ENCODE measurements at places on chromosomes 16 and 17.

GRCh38 chr17:13362341-13363122 lies 239.2 kb downstream of the HS3ST3A1 start:
- DNase-seq: no peak

GRCh38 chr16:15777533-15778203 lies 79.2 kb downstream of the MYH11 start:
- DNase-seq: peak; percentile 34

GRCh38 chr16:17831330-17831729 lies 360.6 kb upstream of the XYLT1 start:
- DNase-seq: no peak

- DNase-seq: no peak
Observed at GRCh38 chr17:9259419-9259818, 238.1 kb downstream of the NTN1 start.

- no peak for DNase-seq
Observed at GRCh38 chr16:79717333-79718137, 117.0 kb upstream of the MAF start.

DNA sequence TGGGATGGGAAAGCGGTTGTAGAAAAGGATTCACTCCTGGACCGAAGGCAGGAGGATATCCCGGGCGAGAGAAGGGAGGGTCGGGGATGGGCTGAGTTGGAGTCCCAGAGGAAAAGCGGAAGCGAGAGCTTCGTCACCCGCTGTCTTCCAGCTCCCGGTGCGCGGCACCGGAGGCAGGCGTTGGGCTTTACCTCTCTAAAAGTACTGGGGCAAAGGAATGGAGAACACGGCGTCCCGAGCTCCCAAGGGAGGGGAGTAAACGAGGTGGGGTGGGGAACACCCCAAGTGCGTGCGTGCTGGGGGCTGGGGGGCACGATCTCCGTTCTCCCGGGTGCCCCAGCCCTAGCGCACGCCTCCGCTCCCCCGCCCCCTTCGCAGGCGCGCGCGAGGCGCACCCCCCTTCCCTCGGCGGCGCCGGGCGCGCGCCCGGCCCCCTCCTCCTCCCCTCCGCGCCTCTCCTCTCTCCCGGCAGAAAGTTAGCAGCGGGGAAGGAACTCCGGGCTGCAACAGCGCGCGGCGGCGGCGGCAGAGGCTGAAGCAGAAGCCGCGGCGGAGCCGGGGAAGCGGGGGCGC lies at the start of gene HS3ST4:
Gene HS3ST4, plus strand, starts transcription at position 441 of the 573 bp plus-strand sequence.
- DNase-seq: peak; percentile 38

- DNase-seq: no peak
Observed at GRCh38 chr16:68739964-68740627, 3.0 kb downstream of the CDH1 start.

DNA sequence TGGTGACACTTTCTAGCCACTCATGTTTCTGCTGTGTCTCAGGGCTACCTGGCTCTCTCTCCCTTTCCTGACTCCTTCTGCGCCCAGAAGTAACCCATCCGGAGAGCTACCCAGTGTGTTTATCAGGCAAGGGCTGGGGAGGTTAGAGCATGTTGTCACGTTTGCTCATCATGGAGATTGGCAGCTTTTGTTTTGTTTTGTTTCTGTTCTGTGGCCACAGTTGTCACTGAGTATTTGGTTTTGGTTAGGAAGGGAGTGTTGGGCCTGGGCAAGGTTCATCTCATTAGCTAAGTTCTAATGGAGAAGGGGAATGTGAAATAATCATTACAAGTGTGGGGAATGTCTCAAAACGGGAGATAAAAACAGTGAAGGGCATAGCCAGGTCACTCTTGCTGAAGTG lies 390.8 kb downstream of the CPPED1 start:
- DNase-seq: no peak

DNA sequence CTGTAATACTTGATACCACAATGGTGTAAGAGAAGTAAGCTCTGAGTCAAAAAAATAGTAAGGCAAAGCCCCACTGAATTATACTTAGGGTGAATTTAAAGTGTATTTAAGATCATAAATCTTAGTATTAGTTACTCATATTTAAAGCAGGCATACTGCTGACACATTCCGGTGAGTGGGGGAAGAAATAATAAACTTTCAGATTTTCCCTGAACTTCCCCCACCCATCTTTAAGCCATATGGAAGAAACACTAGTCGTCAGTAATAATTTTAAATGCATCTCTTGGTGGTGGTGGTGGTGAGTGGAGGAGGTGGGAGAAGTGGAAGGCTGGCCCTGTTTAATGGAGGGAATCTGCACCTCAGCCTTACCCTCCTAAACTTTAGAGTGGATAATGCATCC lies 20.5 kb downstream of the MPHOSPH6 start:
- no peak for DNase-seq

GRCh38 chr17:80259457-80260068 lies 1.1 kb upstream of the RNF213 start:
- no peak for DNase-seq

DNA sequence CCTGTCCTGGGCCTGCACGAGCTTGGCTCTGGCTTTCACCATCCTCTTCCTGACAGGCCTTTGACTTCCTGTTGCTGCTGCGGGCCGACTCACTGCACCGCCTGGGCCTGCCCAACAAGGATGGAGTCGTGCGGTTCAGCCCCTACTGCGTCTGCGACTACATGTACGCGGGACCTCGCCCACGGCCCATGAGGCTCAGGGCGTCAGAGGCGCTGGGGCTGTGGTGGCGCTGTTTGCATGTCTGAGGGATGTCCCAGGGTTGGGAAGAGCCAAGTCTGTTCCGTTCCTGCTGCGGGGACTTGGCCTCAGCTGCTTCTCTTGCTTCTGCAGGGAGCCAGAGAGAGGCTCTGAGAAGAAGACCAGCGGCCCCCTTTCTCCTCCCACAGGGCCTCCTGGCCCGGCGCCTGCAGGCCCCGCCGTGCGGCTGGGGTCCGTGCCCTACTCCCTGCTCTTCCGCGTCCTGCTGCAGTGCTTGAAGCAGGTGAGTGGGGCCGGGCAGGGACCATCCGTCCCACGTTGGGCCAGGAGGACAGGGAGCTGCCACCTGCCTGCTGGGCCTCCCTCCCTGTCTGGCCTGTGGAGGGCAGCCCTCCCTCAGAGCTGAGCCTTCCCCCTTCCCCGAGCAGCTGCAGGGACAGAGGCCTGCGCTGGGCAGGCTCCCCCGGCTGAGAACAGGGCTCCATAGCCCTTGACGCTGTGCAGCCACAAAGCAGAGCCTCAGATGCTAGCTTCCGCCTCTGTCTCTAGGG lies 23.8 kb downstream of the TSC2 start:
- DNase-seq: no peak

DNA sequence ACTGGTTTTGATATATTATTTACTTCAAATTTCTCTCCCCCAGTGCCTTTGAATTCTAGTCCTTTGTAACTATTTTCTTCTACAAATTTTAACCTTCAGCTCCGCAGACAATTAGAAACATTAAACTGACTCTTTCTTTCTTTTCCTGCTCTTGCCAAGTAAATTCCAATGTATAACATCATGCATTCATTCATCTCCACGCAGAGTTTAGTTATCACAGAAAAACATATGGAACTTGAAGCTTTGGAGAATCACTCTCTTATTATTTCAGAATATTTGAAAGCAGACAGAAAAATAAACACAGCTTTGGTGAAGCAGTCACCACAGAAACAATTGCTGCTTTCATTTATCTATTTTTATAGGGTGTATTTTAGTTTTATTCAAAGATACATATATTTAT lies 778.7 kb upstream of the CDH8 start:
- no peak for DNase-seq

DNA sequence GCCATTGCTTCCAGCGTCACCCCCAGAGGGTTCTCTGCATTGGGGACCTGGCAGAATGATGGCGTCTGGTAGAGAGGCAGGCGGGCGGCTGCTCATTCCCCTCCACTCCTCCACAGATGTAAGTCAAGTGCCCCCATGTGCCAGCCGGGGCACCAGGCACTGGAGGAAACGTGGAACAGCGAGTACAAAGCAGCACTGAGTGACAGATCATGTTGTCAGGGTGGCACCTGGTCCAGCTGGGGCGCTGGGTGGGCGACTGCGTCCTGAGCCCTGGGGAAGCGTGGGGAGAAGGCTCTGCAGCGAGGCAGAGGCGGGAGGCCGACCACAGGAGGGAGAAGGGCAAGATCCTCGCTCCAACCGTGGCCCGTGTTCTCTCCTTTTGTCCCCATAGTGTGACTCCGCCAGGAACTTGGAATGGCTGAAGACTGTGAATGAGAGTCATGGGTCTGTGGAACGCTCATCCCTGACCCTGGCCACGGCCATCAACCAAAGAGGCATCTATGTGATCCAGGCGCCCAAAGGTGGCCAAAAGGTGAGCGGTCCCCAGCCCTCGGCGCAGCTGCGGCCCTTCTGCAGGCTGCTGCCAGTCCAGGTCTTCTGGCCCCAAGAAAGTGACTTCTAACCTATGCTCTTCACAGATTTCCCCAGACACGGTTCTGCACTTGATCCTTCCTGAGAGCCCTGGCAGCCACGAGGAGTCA lies 76.7 kb downstream of the RNF213 start:
- no peak for DNase-seq

GRCh38 chr16:88974080-88974915 lies 2.7 kb downstream of the CBFA2T3 start:
- DNase-seq: no peak

DNA sequence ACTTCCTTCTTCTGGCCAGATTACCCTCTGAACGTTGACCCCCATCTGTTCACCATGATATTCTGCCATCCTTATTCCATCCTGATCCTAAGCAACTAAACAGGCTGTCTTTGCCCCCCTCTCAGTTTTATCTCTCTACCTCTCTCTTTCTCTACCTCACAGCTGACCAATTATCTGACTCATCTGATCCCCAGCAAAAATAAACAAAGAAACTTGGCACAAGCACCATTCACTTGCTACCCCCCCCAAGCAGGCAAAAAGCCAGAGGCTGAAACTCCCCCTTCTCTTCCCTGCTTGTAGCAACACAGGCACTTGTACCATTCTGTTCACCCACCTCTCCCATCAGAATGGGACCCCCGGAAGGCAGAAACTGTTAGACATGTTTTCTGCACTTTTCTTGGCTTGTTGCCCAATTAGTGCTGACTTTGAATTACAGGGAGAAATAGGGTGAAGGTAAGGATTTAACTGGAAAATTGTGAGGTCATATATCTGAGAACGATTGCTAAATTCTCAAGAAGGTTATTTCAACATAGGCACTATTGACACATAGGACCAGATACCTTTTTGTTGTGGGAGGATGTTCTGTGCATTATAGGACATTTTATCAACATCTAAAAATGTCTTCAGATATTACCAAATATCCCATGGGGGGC lies 163.2 kb downstream of the TOX3 start:
- DNase-seq: no peak

GRCh38 chr16:15660203-15660601 lies 10.2 kb downstream of the NDE1 start:
- DNase-seq: no peak

- DNase-seq: no peak
Observed at GRCh38 chr17:55340176-55340575, 75.4 kb downstream of the HLF start.

- DNase-seq: no peak
Observed at GRCh38 chr16:62620275-62620674, 584.0 kb upstream of the CDH8 start.

- no peak for DNase-seq
Observed at GRCh38 chr16:79184464-79185030, 416.0 kb downstream of the MAF start.

DNA sequence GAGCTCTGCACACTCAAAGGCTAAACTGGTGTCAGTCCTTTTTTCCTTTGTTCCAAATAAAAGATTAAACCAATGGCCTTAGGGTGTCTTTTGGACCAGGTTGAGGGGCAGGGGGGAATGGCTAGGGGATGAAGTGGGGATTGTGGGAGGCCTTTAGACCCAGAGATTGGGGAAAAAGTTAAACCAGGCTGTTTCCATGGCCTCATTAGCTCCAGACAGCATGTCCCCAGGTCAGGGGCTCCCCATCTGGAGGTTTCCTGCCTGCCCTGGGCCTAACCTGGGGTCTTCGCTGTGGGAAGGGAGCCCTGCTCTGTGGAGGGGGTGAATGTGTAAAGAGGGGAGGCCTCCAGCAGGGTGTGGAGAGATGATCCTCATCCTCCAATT lies 10.3 kb downstream of the FKBP10 start:
- DNase-seq: no peak

DNA sequence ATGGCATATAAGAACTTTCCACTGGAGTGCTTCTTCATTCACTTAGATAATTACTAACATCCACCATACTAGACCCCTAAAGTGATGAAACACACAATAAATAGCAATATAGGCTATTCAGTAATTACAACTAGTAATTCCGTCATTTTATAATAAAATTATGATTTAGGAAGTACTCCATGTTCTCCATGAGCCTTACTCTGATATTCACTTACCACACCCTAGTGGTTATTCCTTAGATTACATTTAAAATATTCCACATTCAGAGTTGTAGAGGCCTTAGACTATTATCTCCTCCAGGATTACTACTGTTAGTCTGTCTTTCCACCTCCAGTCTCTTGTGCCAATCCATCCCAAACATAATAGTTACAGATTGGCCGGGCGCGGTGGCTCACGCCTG lies 62.4 kb downstream of the STH start:
- no peak for DNase-seq

DNA sequence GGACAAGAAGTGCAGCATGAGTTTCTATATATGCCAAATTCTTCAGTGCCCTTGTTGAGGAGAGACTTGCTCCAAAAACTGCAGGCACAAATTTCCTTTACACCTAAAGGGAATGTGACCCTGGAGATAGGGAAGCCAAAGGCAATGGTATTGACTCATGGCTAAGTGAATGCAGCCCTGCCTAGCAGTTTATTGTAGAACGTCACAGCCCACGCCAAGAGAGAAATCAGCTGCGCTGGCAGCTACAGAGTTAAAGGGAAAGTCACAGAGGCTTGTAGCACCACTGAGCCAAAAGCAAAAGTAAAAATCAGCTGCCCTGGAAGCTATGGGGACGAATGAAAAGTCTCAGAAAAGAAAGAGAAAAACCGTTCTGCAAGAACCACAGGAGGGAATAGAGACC lies 10.1 kb downstream of the POLR3K start:
- no peak for DNase-seq

DNA sequence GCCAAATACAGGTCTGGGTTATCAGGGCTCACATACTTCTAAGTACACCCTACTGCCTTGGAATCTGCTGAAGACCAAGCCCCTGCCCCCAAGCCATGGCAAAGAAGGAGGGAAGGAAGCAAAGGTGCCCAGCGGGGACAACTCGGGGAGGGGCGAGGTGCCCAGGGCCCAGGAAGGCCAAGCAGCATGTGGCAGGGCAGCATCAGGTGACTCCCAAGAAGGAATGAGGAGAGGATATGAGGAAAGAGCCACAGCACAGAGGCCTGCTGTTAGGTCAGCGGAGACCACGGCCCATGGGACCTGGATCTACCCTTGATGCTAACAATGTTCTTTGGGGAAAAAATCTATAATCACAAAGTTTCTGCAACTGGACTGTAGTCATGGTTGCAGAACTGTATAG lies 142.6 kb upstream of the CRHR1 start:
- no peak for DNase-seq

DNA sequence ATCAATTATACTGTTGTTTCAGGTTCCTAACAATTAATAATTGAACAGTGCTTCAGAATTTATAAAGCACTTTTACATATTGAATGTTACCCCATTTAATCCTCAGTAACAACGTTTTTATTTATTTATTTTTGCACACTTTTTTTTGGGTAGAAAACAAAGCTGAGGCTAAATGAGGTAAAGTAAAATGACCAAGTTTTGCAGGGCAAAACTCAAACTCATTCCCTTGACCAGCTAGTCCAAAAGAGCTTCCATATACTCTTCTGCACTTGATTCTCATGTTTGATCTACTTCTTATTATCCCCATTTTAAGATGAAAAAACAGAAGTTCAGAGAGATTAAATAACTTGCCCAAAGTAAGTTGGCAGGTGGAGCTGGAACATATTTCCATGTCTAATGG lies 81.1 kb upstream of the NACA2 start:
- no peak for DNase-seq

Measured in GM20000 (cell line).